ENCODE measurements at places on chromosomes 1 and 21.

DNA sequence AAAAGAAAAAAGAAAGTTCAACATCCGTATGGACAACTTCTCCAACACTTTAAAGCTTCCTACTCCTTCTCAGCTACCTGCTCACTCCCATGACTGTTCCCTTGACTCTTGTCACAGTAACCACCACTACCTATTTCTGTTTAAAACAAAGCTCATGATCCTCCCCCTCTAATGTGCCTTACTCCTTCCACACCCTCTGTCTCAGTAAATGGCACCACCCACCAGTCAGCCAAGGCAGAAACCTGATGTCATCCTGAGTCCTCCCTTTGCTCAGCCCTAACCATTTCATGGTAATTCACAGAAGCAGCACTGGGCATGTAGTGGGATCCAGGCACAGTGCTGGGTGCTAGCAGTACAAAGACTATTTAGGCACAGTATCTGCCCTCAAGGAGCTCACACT, 63.0 kb upstream of the PPM1J start:
- no peak for DNase-seq

DNA sequence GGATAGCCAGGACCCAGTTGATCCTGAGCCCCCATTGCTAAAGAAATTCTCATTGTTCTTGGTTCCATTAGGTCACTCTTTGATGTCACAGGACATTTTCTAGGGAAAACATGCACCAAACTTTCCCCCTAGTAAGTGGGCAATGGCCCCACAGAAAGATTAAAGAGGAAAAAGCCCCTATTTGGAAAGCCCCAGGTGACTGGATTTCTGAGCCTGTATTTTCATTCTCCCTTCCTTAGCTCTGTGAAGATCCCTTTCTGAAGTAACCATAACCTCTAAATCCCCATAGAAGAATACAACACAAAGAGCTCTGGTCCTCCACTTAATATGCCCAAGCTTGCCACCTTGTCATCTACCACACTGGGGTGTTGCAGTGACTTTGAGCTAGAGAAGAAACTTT, 232.3 kb upstream of the FGGY start:
- no peak for DNase-seq

DNA sequence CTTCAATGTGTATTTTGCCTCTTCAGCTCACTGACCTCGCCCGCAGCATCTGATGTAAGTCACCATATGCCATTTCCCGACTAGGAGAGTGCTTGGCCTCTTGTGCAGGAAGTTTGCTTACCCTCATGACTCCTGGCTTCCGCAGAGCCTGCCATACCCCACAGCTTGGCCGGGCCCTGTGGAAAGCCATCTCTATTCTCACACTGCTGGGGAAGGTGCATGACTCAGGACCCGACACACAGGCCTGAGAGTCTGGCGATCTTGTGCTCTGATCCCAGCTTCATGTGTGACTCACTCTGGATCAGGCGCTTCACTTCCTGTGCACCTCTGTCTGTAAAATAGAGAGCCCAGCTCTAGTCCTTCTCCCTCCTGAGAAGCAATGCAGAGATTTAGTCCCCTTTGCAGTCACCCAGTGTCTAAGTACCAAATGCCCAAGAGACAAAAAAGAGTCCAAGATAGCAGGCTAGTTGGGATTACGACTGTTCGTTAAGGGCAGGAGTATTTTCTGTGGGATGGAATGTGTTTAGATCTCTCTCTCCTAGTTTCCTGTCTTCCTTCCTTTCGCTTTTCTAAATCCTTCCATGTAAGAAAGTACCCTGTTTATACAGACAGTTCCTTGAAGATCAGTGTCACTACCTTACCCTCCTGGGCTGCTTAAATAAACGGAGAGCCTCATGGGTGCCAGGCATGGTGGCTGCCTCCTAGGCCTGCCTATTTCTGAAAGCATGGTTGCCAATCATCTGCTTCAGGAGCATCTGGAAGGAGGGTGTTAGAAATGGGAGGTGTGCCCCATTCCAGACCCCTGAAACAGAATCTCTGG, 62.8 kb upstream of the KIF26B start:
- DNase-seq: no peak

- no peak for DNase-seq
Observed at GRCh38 chr1:65179148-65179547, 31.1 kb downstream of the AK4 start.

- no peak for DNase-seq
Observed at GRCh38 chr1:86841116-86841515, 72.8 kb downstream of the SELENOF start.

GRCh38 chr21:41100826-41101550, 67.0 kb upstream of the BACE2 start:
- no peak for DNase-seq

GRCh38 chr1:221824025-221824424, 82.1 kb upstream of the DUSP10 start:
- no peak for DNase-seq

DNA sequence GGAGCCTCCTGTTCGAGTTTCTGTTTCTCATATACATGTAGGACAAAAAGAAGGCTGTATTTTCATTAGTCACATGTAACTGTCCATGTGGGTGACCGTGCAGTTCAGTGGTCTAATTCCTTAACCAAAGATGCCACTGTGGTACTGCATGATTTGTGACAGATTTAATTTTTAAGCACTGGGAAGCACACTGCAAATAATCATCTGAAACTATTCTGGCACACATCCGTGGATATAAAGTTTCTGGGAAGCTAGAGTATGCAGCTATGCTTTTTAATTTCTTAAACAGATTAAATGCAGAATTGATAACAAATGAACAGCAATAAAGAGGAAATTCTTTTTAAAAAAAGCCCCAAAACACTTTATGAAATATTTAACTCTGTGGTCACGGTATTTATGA, 254.8 kb downstream of the LMO4 start:
- no peak for DNase-seq

- no peak for DNase-seq
Observed at GRCh38 chr1:208540724-208541123, 296.5 kb upstream of the PLXNA2 start.

DNA sequence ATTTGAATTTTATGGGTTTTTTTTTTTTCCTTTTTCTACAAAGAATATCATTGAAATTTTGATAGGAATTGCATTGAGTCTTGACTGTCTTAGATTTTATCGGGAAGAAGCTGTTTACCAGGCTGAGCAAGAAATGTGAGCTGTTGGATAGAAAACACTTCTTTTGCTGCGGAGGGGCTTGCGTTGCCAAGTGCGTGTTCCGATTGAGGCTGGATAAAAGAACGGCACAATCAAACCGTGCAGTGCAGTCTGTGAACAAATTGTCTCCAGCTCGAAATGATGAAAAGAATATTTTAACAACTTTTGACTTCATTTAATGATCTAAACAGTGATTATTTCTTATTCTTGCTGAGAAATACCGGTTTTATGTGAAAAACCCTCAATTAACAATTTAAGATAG, 149.4 kb downstream of the RYR2 start:
- DNase-seq: no peak

- no peak for DNase-seq
Observed at GRCh38 chr1:200075522-200075921, 48.0 kb downstream of the NR5A2 start.

- no peak for DNase-seq
Observed at GRCh38 chr21:17667256-17667655, 54.6 kb upstream of the BTG3 start.

DNA sequence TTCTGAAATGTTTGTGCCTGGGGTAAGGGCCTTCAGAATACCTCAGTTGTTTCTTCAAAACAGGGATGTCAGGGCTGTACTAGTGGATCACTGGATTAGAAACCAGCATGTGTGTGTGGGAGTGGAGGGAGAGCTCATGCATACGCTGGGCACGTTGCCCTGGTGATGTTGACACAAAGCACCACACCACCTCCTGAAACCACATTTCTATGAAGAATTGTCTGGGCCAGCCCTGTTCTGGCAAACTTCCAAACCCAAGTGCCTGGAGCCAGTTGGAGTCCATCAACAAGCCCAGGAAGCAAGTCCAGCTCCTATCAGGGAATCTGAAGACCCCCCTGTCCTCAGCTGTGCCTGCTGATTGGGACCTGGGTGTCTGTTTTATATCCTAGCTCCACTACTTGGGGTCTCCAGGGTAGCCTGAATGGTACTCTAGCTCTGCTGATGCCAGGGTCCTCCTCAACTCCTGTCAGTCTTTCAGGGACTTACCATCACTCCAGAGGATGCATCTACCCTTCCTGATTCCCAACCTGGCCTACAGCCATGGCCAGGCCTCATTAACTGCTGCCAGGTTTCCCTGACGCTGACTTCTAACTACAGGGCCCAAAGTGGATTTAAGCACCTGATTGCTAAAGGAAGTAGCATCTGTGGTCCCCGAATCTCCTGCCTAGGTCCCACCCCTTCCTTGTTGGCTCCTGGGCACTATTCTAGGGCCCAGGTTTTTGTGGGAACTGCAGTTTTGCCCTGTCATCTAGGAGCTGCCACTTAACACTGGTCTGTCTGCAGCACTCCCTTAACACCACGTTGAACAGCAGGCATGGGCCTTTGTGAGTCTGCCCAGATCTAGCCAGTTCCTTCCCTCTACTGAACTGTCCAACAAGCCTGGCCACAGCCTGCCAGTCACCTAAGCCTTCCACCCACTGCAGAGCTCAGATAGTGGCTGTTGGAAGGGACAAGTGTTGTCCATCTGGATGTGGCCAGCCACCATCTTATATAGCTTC, 45.5 kb downstream of the LPAR3 start:
- no peak for DNase-seq

- DNase-seq: no peak
Observed at GRCh38 chr1:221240690-221241089, 361.4 kb downstream of the HLX start.

- no peak for DNase-seq
Observed at GRCh38 chr1:116228511-116228910, 117.3 kb downstream of the MAB21L3 start.

DNA sequence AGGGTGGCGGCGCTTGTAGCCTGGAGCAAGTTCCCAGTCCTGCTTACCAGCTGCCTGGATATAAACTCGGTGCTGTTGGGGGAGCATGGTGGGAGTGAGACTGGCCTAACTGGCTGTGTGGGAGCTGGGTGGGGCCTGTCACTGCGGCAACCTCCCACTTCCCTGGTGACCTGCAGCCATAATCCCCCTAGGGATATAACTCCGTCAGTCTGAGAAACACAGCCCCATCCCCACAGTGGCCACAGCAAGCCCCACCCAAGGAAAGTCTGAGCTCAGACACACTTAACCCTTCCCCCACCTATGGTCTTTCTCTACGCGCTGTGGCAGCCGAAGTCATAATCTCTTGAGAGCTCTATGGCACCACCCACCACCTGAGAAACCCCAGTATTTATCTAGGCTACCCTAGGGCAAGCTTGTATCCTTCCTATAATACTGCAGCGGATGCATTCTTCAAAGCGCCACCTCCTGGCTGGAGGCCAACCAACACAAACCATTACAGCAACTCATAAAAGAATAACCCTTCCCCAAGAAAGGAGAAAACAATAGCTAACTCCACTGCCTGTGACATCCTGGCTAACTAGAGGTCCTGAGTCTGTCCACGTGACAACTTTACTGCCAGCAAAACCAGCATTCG, 57.4 kb downstream of the ZNF648 start:
- DNase-seq: no peak

- no peak for DNase-seq
Observed at GRCh38 chr1:30864681-30865080, 43.9 kb downstream of the SDC3 start.

DNA sequence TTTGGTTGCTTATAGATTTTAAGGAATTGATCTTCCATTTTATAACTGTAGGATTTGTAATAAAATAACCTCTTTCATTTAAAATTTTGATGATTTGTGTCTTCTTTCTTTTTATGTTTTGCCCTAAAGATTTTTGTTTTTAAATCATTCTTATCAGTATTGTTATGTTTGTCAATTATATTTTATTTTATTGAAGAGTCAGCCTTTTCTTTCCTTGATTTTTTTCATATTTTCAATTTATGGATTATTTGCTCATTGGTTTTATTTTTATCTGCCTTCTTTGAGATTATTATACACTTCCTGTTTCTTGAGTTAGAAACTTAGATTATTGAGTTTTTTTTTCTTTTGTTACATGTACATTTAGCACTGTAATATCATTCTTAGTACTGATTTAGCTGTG, 233.4 kb upstream of the BRINP3 start:
- no peak for DNase-seq

- no peak for DNase-seq
Observed at GRCh38 chr1:170586321-170587252, 54.6 kb downstream of the GORAB start.

- DNase-seq: no peak
Observed at GRCh38 chr1:178938959-178939317, 68.1 kb upstream of the ANGPTL1 start.

- no peak for DNase-seq
Observed at GRCh38 chr1:197732187-197732586, 43.1 kb downstream of the DENND1B start.

- DNase-seq: no peak
Observed at GRCh38 chr1:164801791-164802502, 243.0 kb downstream of the PBX1 start.

GRCh38 chr1:39901714-39902459, at the start of gene MYCL:
TSS of gene MYCL (minus strand) at chr1:39901917. CDS start at chr1:39901434, 483 bp downstream.
- no peak for DNase-seq

DNA sequence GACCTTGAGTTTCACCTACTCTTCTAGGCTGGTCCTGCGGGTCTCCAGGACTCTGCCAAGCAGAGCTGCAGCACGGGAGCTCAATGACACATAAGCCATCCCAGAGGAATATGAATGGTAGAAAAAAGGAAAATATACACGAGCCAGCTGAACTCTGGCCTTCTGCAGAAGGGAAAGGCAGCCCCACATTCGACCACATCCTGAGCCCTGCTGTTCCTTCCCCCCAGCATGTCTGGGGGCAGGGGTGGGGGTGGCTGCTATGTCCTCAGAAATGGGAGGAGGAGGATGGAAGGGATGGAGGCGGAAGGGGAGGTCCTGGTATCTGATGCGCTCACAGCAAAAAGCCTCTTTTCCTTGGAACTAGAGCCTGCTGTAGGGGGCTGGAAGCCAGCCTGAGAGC, 12.1 kb upstream of the KDF1 start:
- DNase-seq: no peak

DNA sequence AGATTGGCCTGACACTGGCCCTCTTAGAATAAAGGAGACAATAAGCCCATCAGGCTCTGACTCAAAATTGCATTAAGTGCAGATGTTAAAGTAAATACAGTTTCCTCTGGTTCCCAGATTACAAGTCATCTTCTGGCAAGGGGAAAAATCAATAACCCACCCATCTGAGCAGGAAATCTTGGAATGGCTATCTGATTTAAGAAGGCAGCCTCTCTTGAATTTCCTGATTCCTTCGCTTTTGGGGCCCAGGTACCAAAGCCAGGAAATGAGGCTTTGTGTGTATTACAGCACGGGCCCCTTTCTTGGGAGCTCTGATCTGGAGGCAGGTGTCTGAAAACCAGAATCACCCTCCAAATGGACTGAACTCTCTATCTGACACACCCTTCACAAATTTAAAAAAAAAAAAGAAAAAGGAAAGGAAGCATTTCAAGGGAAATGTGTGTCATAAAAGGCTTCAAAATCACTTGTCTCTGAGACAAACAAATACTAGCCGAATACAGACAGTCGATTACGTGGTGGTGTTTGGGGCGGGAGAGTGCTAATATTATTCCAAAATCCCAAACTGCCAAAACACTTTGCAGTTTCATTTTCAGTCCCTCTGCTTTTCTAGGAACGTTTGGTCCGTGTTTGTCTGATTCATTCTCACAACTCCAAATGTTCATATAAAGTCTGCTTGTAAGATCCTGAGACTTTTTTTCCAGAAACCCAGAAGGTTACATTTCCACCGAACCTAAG, 240.9 kb upstream of the CAMK1G start:
- no peak for DNase-seq

GRCh38 chr21:33036430-33037162, 10.9 kb downstream of the OLIG2 start:
- DNase-seq: no peak
